LHCN-M2 (cell line): ENCODE measurements at places on chromosomes 11 and 22. TPM values are rescaled to one million over a fixed set of nuclear protein-coding genes. Genes with fewer than 3 reads are reported as not detected.

- no peak for DNase-seq
Measured at GRCh38 chr11:22626573-22627239, 1.1 kb upstream of the FANCF start.

KCNQ1 gene
- not detected in 2 replicates for total RNA-seq

DNA sequence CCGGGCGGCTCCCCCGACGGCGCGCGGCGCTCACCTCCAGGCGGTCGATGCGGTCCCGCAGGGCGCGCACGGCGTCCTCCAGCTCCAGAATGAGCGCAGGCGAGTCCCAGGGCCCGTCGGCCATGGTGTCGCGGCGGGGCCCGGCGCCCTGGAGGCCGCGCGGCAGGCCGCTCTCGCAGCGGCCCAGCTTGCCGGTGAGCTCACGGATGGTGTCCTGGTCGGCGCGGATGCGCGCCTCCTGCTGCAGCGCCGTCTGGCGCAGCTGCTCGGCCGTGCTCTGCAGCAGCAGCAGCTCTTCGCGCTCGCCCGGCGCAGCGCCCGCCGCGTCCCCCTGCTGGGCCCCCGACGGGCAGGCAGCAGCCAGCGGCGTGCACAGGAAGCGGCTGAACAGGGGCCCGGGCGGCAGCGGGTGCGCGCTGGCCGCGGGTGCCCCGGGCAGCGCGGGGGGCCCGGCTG is 599 bp downstream of the NPTXR start:
- DNase-seq = peak; percentile 38

CELSR1 gene
- under 0.01 and 0.06 TPM in 2 replicates for total RNA-seq

- DNase-seq = peak; percentile 41
Measured at GRCh38 chr11:74570266-74571061, 21.9 kb upstream of the POLD3 start.

- DNase-seq = no peak
Measured at GRCh38 chr22:49726022-49726681, 101.5 kb downstream of the BRD1 start.

GRCh38 chr22:40345271-40345670 is 1.0 kb upstream of the ADSL start:
- peak; percentile 40 for DNase-seq

DNA sequence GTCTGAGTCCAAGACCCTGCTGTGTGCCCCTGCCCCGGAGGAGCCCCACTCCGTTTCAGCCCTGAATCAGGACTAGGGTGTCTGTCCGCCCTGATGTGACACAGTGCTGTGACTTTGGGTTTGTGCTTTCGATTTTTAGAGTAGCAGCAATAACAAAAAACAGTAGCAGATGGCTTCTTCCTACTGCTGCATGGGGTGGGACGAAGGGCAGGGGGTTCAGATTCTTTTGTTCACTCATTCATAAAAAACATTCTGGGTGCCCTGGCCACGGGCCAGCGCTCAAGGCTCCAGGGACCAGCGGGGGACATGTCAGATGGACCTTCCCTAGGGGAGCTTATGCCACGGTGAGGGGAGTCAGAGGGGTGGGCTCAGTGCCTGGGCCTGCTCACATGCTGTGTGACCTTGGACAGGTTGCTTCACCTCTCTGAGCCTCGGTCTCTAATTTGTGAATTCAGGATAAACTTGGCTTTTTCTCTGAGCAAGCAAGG is 24.6 kb upstream of the PRR5 start:
- no peak for DNase-seq

POLD3 gene
- total RNA-seq = 21.9 and 24.5 TPM in 2 replicates

DNA sequence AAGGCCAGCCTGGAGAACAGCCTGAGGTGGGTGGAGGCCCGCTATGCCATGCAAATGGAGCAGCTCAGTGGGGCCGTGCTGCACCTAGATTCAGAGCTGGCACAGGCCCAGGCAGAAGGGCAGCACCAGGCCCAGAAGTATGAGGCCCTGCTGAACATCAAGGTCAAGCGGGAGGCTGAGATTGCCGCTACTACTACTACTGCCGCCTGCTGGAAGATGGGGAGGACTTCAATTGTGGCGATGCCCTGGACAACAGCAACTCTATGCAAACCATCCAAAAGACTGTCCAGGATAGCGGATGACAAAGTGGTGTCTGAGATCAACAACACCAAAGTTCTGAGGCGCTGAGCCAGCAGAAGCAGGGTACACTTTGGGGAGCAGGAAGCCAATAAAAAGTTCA is 3.1 kb upstream of the TMEM218 start:
- DNase-seq = no peak

DNA sequence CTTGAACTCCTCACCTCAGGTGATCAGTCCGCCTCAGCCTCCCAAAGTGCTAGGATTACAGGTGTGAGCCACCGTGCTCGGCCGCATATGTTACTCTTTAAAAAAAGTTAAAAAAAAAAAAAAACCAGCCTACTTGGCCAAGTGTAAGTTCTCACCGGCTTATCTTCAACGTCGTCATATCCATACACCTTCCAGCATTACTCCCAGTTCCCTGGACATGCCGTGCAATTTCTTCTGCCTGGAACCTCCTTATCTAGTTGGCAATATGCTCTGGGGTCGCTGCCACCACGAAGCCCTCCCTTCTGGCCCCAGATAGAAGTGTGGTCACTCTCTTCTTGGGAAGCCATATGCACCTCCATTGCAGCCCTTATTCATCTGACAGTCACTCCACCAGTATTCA is 36.3 kb upstream of the CBX7 start:
- no peak for DNase-seq

DNA sequence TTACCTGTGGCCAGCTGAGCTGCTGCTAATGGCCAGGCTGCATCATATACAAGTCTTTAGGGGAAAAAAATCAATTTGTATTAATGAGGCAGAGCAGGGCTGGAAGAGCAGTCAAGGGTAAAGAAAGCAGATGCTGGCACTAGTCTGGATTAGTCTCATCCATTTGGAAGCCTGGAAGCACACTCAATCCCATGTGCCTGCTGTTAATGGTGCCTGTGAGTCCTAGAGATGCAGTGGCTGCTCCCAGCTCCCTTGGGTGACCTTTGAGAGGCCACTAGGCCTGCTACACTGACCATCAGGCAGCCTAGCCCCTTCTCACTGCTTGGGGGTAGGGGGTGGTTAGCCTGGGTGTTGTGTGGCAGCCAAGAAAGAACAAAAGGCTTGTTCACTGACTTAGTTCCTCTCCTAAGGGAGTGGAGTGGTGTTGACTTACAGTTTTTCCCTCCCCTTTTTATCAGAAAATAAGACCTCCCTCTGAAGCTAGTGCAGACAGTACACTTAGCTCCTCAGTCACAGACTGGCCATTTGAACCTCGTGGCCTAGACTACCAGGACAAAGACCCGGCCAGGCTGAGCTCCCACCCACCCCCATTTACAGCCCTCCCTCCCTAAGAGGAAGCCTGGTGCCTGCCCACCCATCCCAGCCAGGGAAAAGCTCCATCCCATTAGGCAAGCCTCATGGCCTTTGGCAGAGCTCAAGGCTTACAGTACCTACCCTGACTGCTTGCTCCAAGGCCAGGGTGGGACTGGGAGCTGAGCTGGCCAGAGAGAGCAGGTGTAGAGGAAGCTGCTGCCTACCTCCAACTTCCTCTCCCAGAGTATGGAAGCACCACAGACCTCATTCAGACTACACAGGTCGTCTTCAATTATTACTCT is 7.8 kb downstream of the PIK3IP1 start:
- DNase-seq = no peak

DNA sequence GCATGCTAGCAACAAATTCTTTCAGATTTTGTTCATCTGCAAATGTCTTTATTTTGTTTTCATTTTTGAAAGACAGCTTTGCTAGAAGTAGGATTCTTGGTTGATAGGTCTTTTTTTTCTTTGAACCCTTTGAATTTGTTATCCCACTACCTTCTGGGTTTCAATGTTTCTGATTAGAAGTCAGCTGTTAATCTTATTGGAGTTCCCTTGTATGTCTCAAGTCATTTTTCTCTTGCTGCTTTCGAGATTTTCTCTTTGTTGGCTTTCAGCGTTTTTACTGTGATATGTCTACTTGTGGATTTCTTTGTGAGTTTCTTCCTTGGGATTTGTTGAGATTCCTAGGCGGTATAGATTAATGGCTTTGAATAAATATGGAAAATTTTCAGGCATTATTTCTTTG is 27.2 kb upstream of the MS4A8 start:
- DNase-seq = no peak

TKFC gene
- total RNA-seq = 39.5 and 41.4 TPM in 2 replicates

DNA sequence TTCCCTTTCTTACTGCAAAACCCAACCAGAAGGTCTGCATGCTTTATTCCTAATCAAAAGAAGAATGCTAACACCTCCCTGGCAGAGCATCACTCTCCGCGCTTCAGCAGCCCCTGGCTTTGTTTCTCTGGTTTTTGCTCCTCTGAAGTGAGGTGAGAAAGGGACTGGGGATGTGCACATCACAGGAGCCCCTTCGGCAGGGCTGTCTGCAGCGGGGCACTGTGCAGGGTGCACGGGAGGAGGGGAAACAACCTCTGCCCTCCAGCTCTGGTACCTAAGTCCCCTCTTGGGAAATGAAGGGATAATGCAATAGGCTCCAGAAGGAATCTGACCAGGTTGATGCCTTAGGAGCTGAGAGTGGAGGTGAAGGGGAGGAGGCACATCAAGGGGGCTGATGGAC is 312.7 kb downstream of the NTM start:
- no peak for DNase-seq

DNAJB13 gene
- total RNA-seq = 0.06 TPM in 1 of 2 replicates, not detected in the other

DNA sequence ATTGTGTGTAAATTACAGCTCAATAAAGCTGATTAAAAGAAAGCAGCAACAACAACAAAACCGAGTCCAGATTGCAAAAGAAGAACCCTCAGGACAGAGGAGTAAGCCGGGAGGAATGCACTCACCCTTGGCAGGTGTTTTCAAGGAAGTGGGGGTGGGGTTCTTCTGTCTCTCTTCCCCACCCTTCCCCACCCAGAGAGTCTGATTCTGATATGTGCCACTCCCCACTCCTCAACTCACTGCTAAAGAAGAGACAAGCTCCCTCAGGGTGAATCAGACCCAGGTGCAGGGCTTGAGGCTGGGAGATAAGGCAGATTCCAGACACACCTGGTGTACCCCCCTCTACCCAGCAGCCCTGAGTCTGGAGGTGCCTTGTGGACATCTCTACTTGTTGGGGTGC is 38.4 kb upstream of the PHF21A start:
- DNase-seq = no peak
